ENCODE measurements at places on chromosomes 5 and 9.

- no peak for DNase-seq
These were observed 95.0 kb downstream of the DMAC1 start for GRCh38 chr9:7704543-7704942.

GRCh38 chr9:3880851-3881250 lies 355.1 kb upstream of the RFX3 start:
- no peak for DNase-seq

DNA sequence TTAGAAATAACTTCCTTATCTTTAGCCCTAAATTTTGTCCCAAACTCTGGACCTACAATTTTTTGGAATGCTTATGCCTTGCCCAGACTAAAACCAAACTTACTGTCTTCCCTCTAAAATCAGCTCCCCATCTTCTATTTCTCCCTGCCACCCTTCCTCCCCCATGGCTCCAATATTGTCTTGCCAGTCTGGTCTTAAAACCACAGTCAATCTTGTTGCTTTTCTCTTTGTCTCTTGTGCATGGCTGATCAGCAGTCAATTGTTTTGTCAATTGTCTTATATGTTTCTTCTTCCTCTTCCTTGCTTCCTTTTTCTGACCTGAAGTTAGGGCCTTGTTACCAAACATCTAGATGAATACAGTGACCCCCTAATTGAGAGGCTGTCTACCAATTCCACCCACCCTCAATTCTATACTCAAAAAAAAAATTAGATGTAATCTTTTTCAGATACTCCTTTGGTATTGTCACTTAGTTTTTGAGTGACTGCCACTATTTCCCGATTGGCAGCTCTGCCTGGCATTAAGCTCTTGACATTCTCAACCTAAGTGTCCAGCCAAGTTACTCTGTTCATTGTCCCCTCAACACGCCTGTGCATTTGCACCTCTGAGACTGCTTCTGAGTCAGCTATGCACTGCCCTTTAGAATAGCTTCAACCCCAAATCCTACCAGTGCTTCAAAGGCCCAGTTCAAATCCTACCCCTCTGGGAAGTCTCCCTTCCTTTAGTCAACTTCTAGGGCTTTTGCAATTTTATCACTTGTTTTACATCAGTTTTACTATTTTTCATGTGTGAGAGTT lies 2.5 kb downstream of the PDCD1LG2 start:
- no peak for DNase-seq

DNA sequence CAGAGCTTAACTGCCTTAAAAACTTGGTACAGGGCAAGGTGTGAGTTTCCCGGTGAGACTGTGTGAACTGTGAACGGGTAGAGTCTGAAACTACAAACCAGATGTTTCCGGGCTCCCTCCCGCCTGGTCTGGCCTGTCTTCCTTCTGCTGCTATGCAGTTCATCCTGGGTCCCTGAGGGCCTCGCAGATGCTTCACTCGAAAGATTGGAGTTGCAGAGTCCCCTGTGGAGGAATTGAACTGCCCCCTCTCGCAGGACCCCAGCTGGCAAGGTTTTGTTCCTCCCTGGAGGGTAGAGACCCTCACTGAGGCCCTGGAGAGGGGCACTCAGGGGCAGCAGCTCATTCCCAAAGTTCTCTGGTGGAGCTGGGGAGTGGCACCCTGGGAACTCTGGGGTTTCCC lies 533 bp downstream of the DCANP1 start:
- DNase-seq = no peak

- DNase-seq = no peak
These were observed 6.9 kb upstream of the VAV2 start for GRCh38 chr9:133998915-133999595.
